Right hindlimb (tissue), 1 donor: ENCODE measurements at places on chromosomes 16 and 17.

DNA sequence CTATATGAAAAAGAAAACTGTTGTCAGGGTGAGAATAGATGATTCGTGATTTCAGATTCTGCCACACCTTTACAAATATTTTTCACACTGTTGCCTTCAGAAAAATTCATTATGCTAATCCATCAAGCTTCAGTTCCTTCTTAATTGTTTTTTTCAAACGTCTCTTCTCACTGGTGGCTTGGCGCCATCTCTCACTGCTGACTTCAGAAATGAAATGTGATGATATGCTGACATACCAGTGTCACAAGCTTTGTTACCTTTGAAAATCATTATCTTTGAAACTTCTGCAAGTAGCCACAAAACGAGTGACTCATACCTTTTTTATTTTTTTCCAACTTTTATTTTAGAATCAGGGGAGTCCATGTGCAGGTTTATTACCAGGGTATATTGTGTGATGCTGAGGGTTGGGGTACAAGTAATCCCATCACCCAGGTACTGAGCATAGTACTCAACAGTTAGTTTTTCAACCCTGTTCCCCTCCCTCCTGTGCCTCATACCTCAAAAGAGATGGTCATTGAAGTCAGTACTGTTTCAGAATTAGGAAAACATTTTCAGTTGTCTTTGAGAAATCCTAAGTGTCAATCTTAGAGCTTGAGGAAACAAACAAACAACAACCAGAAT lies 14.0 kb upstream of the KRT222 start:
- no peak for DNase-seq

DNA sequence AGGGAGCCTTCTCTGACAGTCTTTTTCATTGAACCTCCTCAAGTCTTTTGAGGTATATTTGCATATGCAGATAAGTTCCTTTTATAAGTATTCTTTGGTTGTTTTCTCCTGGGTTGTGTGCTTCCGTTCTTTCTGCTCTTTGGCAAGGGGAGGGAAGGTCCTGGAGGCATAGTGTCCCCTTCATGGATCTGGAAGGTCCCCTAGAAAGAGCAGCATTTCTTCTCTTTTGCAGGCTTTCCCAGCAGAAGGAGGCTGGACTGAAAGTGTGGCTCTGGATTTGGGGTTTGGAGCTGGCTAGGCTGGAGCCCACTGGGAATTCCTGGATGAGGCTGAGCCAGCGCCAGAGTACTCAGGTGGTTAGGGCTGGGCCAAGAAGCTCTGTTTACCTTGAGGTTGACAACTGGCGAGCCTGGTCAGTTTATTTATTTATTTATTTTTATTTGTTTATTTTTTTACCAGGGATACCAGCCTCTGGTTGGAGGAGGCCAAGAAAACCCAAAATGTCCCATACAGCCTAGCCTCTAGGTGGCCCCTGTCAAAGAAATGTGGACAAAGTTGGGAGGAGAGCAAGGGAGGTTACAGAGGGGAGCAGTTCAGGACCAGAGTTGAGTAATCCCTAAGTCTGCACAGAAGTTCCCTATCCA lies 5.4 kb upstream of the TOP2A start:
- DNase-seq = no peak

DNA sequence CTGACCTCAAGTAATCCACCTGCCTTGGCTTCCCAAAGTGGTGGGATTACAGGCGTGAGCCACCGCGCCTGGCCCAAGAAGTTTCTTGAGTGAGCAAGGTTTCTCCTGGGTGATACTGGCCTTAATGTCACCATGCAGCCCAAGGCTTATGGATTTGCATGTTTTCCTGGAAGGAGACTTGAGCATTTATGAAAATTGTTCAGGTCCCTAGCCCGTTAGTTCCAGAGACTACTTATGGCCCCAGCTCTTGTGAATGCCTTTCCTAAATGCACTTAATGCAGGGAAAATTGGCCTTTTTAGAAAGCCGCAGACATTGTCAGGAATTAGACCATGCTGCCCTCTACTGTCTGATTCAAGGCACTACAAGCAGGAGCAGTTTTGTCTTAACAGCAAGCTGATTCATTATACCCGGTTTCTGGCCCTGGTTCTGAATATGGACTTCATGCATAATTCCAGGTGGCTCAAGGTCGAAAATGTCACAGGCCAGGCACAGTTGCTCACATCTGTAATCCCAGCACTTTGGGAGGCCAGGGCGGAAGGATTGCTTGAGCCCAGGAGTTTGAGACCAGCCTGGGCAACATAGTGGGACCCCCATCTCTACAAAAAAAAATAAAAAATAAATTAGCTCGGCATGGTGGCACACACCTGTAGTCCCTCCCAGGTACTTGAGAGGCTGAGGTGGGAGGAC lies 91.3 kb downstream of the SNX29 start:
- peak; percentile 55 for DNase-seq

DNA sequence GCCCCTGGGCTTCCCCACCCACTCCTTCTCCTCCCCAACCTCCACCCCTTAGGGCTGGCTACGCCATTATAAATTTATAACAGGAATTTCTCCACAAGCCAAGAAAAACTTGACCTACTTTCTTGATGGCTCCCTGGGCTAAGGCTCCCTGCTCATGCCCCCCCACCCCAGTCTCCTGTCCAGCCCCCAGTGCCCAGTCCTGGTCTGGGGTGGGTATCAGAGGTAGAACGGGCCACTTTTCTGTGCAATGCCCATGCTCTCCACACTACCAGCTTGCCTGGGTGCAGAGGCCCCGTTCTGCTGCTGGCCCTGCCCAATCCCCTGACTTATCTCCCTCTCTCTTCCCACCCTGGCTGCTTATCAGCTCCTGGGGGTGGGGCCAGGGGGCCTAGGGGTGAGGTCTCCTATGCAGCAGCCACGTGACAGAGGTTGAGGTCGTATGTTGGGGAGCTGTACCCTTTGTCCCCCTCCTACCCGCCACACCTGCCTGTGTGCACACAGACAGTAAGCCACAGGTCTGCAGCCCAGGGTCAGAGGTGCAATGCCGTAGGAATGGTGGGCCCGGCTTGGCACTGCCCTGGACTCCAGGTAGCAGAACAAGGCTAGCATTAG lies 10.1 kb downstream of the THRA start:
- DNase-seq = peak; percentile 32

DNA sequence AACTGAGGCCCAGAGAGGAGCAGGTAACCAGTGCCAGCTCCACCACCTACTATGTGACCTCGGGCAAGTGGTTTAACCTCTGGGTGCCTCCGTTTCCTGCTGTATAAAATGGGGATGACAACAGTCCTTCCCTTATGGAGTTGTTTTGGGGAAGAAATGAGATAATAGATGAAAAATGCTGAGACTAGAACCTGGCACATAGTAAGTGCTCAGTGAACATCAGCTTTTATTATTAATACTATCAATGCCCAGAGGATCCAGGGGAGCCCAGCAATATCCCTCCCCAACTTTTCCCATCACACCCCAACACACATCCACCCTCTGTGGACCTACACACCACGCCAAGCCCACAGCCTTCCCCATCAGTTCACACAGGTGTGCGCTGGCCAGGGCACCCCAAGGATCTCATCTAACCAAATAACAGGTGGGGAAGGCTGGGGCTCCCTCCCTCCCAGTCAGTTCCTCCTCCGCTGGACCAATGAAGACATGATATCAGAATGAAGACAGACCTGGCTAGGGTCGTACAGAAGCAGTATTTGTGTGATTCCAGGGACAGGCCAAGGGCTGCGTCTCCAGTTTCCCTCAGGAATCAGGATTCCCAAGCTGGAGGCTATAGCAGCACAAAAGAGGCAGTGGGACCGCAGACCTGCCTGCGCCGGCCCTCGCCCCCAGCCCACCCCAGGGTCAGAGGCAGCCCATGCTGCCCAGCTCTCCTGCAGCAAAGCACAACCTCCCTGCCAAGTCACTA lies 1.8 kb downstream of the ATP2A3 start:
- no peak for DNase-seq

DNA sequence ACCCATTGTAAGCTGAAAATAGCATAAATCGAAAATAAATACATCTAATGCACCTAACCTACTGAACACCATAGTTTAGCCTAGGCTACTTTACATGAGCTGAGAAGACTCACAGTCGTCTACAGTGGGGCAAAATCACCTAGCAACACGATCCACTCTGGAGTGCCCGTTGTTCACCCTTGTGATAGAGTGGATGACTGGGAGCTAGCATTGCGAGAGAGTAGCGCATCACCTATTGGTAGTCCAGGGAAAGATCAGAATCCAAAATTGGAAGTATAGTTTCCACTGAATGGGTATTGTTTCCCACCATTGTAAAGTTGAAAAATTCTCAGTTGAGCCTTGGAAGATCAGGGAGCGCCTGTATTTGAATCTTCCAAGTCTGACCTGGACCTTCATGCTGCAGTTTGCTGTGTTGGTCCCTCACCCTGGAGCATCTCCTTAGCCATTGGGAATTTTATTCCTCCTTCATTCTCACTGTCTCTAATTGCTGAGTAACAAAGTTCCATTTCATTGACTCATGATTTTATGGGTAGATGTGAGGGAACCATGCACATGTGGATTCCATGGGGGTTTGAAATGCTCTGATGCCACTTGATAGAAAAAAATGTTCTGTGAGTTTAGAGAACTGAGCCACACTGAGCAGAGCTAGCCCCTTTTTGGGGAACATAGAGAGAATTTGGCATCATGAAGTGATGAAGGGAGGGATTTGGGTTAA lies 19.6 kb downstream of the AKAP1 start:
- DNase-seq = no peak

GRCh38 chr17:9472541-9472940 lies 103.1 kb downstream of the STX8 start:
- DNase-seq = no peak

GRCh38 chr16:72291121-72291520 lies 119.2 kb upstream of the PMFBP1 start:
- DNase-seq = no peak

DNA sequence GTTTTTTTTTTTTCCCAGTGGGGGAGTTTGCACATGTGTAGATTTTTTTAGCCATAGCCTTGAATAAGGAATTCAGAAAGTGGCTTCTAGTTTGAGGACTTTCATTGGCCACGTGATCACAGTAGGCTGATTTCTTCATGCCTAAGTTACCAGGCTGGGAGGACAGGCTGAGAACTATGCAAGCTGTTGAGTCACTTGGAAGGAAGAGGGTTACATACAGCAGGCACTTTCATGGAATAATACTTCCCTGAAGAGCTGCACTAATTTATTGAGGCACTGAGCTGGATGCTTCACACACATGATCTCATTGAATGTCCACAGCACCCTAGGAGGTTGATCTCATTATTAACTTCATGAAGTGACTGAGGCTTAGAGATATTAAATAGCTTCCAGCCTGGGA lies 22.8 kb downstream of the PRKCB start:
- no peak for DNase-seq

- no peak for DNase-seq
These were observed 38.6 kb downstream of the SKAP1 start for GRCh38 chr17:48391444-48391843.

DNA sequence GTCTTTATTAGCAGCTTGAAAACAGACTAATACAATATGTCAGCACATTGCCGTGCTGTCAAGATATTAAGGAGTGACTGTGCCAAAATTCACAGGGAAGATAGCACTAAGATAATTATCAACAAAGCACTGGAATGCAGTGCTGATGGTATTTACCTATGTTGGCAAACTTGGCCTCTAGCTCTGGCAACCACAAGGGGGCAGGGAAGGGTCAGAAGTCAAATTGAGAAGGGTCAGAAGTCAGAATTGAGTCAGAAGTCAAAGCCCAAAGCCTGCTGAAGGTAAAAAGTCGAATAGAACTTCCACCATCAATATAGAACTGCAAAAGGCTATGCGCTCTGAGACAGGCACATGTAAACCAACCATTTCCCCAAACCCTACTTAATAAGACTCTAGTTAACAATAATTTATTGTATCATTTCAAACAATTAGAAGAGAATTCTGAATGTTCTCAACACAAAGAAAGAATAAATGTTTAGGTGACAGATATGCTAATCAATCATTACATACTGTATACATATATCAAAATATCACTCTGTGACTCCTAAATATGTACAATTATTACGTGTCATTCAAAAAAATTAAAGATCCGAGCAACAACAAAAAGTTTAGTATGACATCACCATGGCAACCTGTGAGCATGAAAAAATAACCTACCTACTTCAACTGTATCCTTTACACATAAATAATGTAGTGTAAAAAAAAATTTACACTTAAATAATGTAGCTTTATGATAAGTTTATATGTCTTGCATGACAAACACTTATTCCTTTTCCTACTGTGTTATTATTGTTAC lies 916.1 kb downstream of the KCNJ2 start:
- no peak for DNase-seq

DNA sequence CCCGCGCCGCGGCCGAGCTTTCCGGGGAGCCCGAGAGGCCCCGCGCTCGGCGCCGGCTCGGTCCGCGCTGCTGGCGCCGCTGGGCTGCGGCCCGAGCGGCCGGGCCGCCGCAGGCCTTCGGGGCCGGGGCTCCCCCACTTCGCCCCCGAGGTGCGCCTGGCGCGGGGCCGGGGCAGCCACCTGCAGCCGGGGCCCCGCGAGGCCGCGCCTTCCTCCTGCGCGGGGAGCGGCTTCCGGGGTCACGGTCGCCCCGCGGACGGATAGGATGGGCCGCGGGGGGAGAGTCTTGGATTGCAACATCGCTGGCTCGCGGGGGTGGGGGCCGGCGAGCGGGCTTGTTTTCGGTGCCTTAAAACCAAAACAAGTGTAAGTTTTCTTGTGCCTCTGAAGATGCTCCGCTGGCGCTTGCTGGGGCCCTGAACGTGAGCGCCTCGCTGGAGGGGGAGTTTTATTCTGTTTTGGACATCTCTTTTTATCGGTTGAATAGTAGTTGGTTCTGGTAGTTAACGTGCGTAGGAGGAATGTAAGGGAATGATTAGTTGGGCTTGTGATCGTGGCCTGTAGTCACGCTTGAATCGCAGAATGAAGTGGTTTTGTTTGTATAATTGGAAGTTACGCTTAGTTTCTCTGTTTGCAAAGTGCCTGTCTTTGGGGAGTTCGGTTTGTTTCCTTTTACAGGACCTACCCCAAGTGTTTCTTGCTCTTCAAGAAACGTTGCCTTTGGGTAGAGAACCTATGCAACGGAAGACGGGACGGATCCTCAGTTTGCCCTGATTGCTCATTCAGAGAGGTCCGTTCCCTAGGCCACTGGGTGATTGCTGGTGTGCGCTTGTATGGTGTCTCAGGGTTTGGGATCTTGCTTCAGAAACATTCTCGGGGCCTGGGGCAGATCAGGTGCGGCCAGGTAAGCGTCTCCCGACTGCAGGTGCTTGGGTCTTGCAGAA lies 724 bp downstream of the UBE2I start:
- DNase-seq = peak; percentile 27
